Right kidney (tissue), 9 donors: ENCODE measurements at places on chromosomes 12 and 14.

GRCh38 chr12:116381240-116381743 is 103.8 kb upstream of the MED13L start:
- peak; percentile 24 for DNase-seq

DNA sequence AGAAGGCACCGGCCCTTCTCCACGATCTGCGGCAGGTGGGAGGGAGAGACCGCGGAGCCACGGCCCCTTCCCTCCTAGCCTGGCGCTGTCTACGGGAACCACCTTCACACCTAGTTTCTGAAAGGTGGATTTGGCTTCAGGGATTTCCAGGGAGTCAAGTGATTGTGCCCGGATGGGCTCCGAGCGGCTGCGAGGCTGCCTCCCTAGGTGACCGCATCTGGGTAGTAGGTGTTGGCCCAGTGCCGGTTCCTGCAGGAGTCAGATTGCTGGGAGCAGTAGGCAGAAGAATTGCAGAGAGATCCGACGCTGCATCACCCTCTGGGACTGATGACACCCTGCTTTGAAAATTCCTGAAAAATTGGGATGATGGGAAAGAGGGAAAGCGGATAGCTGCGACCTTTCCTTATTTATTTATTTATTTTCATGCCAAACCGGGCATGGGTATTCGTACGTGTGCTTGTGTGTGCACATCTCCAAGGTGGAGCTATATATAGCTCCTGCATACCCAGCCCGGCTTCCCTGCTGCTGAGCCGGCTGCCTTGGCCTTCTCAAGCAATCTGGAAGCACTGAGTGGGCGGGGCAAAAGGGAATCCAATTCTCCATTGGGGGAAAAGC is 1.1 kb downstream of the CNTN1 start:
- DNase-seq, result peak; percentile 60

GRCh38 chr12:99119449-99119848 is 474.4 kb downstream of the APAF1 start:
- no peak for DNase-seq

DNA sequence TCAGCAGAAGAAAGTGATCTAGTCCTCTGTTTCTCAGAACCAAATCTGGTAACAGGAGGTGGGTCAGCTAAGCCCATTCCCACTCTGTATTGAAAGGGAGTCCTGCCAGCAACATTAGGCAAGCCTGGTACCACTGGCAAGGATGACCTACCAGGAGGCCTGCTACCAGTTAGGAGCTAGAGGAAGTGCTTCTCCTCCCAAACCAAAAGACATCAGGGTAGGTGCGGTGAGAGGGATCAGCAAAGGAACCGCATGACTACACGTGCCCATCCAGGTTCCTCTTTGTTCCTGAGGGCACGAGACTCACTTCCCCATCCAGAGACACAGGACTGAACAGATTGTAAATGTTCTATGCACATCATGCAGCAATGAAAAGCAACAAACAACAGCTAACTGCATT is 2.8 kb downstream of the KLRC4 start:
- no peak for DNase-seq

- no peak for DNase-seq
Observed at GRCh38 chr12:125229878-125230530, 164.8 kb downstream of the AACS start.
